ENCODE measurements at places on chromosomes 13 and 19.

DNA sequence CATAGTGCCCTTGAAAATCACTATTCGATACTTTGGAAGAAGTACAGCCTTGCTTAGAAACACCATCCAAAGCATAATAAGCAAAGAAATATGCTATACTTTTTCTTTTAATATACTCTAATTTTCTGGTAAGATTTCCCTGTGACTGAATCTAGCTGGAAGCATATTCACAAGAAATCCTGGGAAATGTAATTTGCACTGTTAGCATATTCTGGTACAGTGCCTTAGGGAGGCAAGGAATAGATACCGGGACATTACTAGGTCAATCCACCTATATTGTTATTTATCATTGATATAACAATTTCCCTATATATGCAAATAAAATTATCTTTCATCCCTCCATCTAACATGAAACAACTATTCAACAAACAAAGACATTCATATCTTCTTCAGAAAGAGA, 1131.3 kb upstream of the PRR20A start:
- H3K27ac ChIP-seq: no peak overlapping the region
- DNase-seq: no peak
- no peak overlapping the region for H3K4me3 ChIP-seq
- no peaks in the 10 kb centered on the region for H3K36me3 ChIP-seq
- no peaks in the 10 kb centered on the region for H3K27me3 ChIP-seq
- no peaks in the 10 kb centered on the region for H3K4me1 ChIP-seq

DNA sequence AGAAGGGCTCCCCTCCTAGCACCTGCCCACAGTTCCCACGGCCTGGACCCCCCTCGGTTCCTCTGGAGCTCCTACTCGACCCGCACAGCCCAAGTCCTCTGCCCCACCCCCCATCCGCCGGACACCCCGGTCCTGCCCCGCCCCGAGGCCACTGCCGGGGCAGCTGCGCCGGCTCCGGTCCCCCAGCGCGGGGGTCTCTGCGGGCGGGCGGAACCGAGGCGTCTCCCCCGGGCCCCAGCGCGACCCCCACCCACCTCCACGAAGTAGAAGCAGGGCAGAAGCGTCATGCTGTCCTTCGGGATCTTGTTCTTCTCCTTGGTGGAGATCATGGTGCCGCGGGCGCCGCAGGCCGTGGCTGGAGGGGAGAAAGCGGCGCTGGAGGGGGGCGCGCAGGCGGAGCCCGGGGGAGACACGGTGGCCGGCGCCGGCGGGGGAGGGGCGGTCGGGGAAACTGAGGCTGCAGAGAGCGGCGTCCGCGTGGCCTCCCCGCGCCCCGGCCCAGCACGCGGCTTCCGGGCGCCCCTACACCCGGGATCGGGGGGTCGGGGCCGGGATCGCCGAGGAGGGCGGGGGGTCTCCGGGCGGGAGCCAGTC, 427 bp downstream of the PLPPR3 start:
- H3K27me3 ChIP-seq: peaks cover 11% of the 10 kb centered on the region
- H3K27ac ChIP-seq: no peak overlapping the region
- no peak for DNase-seq
- H3K36me3 ChIP-seq: peaks cover 6% of the 10 kb centered on the region
- peaks cover 4% of the 10 kb centered on the region for H3K4me1 ChIP-seq

DNA sequence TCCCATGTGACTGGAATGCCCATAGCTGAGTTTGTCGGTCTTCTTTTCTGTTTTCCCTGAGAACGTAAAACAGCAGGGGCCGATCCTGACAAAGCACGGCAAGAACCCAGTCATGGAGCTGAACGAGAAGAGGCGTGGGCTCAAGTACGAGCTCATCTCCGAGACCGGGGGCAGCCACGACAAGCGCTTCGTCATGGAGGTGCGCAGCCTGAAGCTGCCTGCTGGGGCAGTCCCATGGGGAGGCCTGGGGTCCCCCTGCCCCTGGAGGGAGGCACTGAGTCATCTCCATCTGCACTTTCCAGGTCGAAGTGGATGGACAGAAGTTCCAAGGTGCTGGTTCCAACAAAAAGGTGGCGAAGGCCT, 18.2 kb upstream of the QTRT1 start:
- no peak for DNase-seq
- no peak overlapping the region for H3K4me3 ChIP-seq
- H3K4me1 ChIP-seq: no peaks in the 10 kb centered on the region
- H3K36me3 ChIP-seq: peaks cover 21% of the 10 kb centered on the region
- no peak overlapping the region for H3K27ac ChIP-seq

DNA sequence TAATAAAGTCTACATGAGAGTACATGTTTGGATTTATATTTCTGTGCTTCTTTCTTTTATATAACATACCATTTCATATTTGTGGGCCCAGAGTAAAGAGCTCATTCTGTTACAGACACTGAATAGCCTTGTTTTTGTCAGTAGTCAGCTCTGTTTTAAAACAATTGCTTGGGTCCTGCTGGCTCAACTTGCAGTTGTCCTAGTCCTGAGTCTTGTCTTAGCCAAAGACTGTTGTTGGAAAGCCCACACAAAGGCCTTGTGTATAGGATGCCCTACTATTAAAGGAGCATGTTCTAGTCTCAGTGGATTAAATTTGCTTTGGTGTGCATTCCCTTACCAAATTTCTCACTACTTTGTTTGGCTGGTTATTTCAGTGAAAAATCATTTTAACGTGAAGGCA, 3.8 kb upstream of the KCNRG start:
- H3K27me3 ChIP-seq: no peaks in the 10 kb centered on the region
- no peak for DNase-seq
- H3K27ac ChIP-seq: peak overlapping the region; percentile 3
- H3K4me1 ChIP-seq: peaks cover 13% of the 10 kb centered on the region

- peaks cover 19% of the 10 kb centered on the region for H3K4me1 ChIP-seq
- peak overlapping the region; percentile 70 for H3K27ac ChIP-seq
- H3K36me3 ChIP-seq: no peaks in the 10 kb centered on the region
- DNase-seq: no peak
- H3K4me3 ChIP-seq: peak overlapping the region; percentile 83
- peaks cover 3% of the 10 kb centered on the region for H3K27me3 ChIP-seq
Measured at GRCh38 chr19:2455851-2456570, 748 bp downstream of the LMNB2 start.

DNA sequence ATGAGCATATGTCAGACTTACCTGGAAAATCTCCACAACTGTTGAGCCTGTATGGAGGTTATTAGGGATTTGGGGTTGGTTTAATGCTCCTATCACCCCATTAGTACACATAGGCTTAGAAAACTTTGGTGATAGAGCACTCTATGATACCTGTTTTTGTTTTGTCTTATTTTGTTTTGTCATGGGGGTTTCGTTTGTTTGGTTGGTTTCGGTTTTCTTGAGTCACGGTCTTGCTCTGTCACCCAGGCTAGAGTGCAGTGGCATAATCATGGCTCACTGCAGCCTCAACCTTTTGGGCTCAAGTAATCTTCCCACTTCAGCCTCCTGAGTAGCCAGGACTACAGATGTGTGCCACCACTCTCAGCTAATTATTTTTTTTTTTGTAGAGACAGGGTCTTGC, 70.0 kb downstream of the MZT1 start:
- peaks cover 9% of the 10 kb centered on the region for H3K27me3 ChIP-seq
- no peaks in the 10 kb centered on the region for H3K36me3 ChIP-seq
- no peak overlapping the region for H3K4me3 ChIP-seq

DNA sequence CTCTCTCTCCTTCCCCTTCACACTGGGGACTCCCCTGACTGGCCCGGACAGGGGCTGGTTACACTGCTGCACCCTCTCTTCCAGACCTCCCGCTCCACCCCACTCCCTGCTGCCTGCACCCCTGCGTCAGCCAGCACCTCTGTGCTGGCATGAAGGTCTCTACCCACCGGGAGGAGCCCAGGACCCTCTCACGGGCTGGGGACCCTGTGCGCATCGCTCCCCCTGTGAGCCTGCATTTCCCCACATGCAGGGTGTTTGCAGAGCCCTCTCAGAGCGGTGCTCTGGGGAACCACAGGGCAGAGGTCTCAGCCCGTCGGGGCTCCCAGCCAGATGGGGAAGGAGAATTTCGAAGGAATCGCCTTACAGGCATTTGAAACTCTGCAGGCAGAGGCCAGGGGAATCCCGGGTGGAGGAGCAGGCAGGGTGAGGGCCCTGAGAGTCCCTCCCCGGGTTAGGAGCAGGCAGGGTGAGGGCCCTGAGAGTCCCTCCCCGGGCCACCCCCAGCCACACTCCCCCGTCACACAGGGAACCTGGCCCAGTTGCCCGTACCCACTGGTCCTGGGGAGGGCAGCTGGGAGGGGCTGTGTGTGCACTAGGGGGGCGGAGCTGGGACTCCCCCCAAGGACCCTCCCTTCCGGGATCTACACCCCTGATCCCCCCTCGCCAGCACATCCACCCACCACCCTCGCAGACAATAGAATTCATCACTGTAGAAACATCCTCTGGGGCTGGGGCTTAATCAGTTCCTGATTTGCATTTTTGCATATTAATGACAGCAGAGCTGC, 16.3 kb upstream of the TCF3 start:
- no peaks in the 10 kb centered on the region for H3K36me3 ChIP-seq
- H3K4me1 ChIP-seq: peaks cover 39% of the 10 kb centered on the region
- H3K27ac ChIP-seq: peak overlapping the region; percentile 84
- peaks cover 3% of the 10 kb centered on the region for H3K27me3 ChIP-seq
- peak; percentile 60 for DNase-seq
